HEK293T (cell line): ENCODE measurements at places on chromosomes 11 and 22.
A peak's percentile ranks its signal among the peaks of the same experiment; 100 is the strongest.

DNA sequence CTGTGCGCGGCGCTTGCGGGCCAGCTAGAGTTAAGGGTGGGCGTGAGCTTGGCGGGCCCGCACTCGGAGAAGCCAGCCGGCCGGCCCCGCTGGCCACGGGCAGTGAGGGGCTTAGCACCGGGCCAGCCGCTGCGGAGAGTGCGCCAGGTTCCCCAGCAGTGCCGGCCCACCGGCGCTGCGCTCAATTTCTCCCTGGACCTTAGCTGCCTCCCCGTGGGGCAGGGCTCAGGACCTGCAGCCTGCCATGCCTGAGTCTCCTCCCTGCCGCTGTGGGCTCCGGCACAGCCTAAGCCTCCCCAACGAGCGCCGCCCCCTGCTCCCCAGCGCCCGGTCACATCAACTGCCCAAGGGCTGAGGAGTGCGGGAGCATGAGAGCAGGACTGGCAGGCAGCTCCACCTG, 5.2 kb upstream of the PES1 start:
- DNase-seq: no peak

DNA sequence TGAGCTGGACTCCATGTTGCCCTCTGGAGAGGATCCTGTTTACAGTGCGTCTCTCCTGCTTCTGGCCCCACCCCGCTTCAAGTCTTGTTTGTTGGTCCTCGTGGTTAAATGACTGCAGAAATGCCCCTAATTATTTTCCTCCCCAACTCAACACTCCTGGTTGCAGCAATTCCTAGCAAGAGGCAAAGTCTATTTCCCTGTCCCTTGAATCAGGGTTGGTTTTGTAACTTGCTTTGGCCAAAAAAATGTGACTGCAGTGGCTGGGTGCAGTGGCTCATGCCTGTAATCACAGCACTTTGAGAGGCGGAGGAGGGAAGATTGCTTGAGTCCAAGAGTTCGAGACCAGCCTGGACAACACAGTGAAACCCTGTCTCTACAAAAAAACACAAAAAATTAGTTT, 41.0 kb upstream of the FGF3 start:
- no peak for DNase-seq

GRCh38 chr11:75576499-75576918, 14.5 kb downstream of the SERPINH1 start:
- DNase-seq: no peak

DNA sequence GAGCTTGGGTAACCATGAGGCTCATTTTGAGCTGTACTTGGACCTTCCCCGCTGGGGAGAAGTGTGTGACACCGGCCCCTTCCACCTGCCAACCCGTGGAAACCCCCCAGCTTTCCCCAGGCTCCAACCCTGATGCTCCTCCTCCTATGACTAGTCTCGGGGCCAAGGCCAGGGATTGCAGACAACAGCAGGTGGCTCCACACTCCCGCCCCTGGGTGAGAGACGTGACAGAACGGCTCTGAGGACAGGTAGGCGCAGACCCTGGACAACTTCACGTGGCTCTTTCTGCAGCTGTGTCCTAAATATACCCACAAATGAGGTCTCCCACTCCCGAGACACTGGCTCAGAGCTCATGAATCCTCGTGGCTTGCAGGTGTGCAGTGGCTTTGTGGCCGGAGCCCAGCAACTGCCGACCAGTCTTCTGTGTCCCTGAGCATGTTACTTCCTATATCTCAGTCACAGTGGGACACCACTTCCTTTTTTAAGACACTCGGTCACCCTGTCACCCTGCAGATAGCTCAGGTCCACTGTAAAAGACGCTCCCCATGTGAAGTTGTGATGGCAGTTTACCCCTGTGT, 55.2 kb downstream of the NECTIN1 start:
- DNase-seq: no peak

DNA sequence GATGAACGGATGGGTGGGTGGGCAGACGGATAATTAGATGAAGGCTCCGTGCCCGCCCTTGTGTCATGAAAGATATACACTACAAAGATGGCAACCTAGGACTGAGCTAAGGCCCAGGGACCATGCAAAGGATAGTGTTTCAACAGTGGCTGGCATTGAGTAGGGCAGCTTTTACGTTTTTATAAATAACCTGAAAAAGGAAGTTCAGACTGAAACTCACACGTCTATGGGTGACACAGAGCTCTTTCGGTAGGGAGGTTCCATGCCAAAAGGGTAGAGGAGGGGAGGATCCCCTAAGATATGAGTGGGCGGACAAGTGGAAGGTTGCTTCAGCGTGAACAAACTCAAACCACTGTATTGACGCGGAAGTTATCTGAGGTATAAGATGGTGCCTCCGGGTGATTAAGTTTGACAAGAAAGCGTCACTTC, 90.5 kb downstream of the UBASH3B start:
- DNase-seq: no peak

- no peak for DNase-seq
Measured at GRCh38 chr11:17907046-17907445, 105.8 kb downstream of the SERGEF start.

DNA sequence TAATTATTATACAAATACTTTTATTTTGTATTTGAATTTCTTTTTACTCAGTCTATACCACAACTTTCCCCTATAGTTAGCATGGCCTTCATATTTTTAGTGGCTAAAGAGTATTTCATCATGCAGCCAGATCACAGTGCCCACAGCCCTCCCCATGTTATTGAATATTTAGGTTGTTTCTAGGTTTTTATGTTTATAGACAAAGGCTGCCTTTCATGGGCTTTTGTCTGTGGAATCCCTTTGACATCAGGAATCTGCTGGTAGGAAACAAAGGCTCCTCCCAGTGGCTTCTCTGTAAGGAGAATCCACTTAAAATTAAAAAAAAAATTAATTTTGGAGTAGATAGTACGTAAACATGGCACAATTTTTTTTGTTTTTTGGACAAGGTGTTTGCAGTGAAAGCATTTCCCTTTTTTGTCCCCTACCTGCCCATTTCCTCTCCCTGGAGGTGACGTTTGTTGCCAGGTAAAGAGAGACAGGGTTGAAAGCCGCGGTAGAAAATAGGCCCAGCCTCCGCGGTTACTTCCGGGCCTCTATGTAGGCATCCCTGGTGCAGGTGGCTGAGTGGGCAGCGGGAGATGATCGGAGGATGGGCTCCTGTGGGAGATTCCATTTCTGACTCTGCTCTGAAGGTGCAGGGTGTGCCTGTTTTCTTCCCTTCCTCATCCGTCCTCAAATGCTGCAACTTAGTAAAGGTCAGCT, 82.2 kb upstream of the OR4B1 start:
- no peak for DNase-seq

GRCh38 chr11:65537620-65538231, 12.8 kb downstream of the SCYL1 start:
- no peak for DNase-seq

GRCh38 chr11:106904826-106905225, 113.5 kb downstream of the GUCY1A2 start:
- DNase-seq: no peak

DNA sequence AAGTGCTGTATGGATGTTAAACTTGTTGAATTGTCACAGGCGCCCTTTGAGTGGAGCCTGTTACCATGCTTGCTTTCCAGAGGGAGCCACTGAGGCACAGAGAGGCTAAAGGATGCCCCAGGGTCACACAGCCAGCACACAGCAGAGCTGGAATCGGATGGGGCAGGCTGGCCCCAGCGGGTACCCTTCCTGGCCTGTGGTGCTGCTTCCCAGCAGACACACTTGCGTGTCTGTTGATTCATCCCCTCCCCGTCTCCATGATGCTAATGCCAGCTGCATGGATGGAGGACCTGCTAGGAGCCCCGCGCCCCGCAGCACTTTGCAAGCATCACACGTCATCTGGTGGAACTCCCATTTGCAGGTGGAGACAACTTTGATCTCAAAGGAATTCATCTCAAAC, 52.4 kb upstream of the SHISAL1 start:
- no peak for DNase-seq

- no peak for DNase-seq
Measured at GRCh38 chr22:50311606-50312351, 4.3 kb upstream of the PLXNB2 start.

GRCh38 chr11:68365943-68366435, 53.6 kb downstream of the LRP5 start:
- no peak for DNase-seq

DNA sequence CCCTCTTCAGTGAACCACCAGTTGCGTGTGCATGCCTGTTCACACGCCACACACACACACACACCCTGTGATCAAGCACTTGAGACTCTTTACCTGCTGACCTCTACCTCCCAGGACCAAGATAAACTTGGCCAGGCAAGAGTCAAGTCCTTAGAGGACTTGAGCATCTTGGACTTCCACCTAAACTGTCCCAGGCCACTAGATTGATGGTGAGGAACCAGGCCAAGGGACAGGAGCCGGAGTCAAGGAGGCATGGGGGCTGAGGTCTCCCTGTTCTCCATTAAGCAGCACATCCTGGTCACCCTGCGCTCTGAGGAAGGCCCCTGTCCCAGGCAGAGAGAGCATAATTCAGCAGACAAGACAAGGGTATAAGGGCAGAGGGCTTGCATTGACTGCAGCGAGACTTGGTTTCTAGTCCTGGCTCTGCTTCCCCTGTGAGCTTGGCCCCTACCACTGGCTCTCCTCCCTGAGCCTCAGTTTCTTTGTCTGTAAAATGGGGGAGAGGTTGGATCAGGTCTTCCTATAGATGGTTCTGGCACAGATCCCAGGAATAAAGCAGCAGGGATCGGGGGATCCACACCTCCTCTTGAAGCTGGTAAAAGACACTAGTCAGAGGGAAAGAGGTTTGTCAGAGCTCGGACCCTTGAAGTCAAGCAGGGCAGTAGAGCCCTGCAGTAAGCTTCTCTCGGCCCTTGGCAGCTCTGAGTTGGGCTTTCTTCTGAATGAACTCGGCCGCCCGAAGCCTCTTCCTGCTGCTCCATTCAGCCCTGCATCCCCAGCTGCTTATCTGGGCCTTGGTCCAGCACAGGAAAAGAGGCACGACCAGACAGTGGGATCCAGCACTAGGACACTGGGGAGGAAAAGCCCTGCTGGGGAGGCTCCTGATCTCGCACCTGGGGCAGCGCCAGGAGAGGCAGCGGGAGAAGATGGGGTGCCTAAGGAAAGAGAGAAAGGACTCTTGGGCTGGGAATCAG, 2.0 kb downstream of the CREB3L1 start:
- DNase-seq: no peak

DNA sequence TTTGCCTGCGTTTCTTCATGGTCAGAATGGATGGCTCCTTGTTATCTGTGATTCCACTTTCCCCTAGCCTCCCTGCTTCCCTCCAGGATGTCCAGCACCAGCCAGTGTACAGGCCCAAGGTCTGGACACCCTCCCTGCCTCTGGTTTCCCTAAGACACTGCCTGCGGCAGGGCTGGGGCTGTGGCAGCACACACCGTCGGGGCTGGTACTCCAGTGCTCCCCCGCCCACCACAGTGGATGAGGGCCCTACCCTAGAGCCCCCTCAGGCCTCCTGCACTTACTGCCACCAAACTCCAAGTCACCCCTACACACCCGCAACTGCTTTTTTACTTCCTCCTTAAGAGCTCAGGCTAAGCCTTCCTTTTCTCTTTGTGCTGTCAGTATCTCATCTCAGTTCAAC, 28.9 kb downstream of the ZNF214 start:
- DNase-seq: no peak

- no peak for DNase-seq
Measured at GRCh38 chr22:49147171-49147570, 680.5 kb downstream of the BRD1 start.

GRCh38 chr11:132131047-132131446, 760.6 kb downstream of the NTM start:
- no peak for DNase-seq

DNA sequence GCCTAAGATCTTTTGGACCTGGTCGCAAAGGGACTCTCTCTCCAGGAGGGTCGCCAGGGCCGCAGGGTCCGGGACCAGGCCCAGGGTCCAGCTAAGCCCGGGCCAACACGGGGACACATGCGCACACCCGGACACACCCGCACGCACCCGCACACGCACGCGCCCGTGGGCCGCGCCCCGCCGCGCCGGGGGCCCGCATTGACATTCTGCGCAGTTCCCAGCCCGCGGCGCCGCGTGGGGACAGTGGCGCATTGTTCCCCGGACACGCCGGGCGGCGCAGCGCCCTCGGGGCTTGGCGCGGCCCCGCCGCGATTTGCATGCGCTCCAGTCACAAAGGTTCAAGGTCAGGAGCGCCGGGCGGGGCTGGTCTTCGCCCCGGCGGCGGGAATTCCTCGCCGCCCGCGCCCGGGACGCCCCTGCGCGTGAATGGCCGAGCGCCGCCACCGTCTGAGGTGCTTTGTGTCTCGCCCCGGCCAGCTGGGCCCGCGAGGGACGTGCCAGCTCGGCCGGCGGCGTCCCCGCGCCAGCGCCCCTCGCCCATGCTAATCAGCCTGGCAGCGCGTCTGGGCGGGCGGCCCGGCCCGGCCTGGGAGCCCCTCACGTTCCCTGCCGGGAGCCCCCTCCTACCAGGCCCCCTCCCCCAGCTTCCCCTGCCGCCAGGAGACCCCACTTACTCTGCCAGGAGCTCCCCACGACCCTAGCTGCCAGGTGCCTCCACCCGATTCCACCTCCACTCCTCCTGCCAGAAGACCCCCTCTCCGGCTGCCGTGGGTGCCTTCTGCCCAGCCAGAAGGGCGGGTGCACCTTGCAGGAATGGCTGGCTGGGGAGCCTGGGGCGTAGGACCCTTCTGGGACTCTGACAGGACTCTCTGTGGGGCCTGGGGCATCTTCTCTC, 50.5 kb upstream of the WNT7B start:
- no peak for DNase-seq

DNA sequence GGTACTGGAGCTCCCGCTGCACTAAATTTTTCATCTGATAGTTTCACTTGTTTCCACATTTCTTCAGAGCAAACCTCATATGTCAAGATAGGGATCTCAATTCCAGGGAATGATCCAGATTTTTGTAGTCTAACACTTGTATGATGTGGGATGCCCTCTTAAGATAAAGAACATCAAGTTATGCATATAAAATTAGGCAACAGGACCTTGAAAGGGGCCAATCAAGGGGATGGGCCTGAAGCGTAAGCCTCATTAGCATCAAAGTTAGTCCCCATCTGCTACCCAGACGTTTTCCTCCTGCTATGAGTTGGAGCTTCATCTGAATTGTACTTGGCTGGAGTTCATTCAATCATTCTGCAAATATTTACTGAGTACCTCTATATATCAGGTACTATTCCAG, 17.5 kb downstream of the PDGFD start:
- DNase-seq: no peak

- DNase-seq: no peak
Measured at GRCh38 chr22:43066844-43067385, 22.3 kb downstream of the TTLL1 start.

DNA sequence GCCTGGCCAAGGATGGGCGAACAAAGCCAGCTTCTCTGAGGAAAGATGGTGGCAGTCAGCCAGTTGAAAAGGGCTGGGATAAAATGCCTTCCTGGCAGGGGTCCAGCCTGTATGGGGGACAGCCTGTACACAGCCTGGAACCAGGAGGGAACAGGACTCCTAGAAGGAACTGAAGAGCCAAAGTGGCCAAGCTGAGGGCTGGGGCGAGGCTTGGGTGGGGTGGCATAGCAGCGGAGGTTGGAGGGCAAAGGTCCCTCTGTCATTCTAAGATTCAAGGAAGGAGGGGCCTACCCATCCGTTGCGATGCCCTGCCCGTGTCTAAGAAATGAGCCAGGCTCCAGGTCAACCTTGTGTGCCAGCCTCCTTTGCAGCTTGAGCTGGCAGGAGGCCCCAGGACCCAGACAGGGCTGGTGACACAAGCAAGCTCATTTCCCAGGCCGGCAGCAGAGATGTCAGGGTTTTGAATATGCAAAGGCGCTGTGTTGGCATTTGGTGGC, 22.6 kb downstream of the FADD start:
- DNase-seq: no peak

- DNase-seq: peak; percentile 74
Measured at GRCh38 chr11:849104-849824, 6.6 kb downstream of the TSPAN4 start.

- no peak for DNase-seq
Measured at GRCh38 chr11:24755260-24755839, 258.5 kb downstream of the LUZP2 start.

GRCh38 chr11:69414773-69415187, 66.7 kb upstream of the LINC01488 start:
- no peak for DNase-seq
